Upper lobe of left lung (tissue), 6 donors: ENCODE measurements at places on chromosomes 11 and 22. TPM values are rescaled to one million over a fixed set of nuclear protein-coding genes. Genes with fewer than 3 reads are reported as not detected.

GRCh38 chr11:105034813-105035620 is at the start of gene CASP1:
Gene CASP1, minus strand, starts transcription at chr11:105035144. Its CDS starts 31 bp downstream, at chr11:105035113.
- H3K4me3 ChIP-seq, result peak within 1 kb of the TSS; percentile 58
- H3K27me3 ChIP-seq, result no peaks in the 10 kb centered on the region
- H3K4me1 ChIP-seq, result peaks cover 18% of the 10 kb centered on the region
- DNase-seq, result no peak
- peaks cover 9% of the 10 kb centered on the region for H3K36me3 ChIP-seq

PANX3 gene
- total RNA-seq, result not detected

CD248 gene
- 13.5 TPM for total RNA-seq

CATSPER1 gene
- total RNA-seq, result 0.79 TPM

- DNase-seq, result peak; percentile 79
- H3K27me3 ChIP-seq, result no peaks in the 10 kb centered on the region
- no peak overlapping the region for H3K4me3 ChIP-seq
- H3K27ac ChIP-seq, result no peak overlapping the region
Observed at GRCh38 chr11:119376197-119376847, 5.2 kb downstream of the USP2 start.

H19 gene
- 76.5 TPM for total RNA-seq

SLC1A2 gene
- total RNA-seq, result 1.5 TPM

PATE2 gene
- not detected for total RNA-seq

- H3K4me1 ChIP-seq, result no peaks in the 10 kb centered on the region
- no peak for DNase-seq
- H3K27ac ChIP-seq, result no peak overlapping the region
Observed at GRCh38 chr11:30876663-30877396, 290.7 kb upstream of the MPPED2 start.

SCUBE2 gene
- 5.5 TPM for total RNA-seq

- H3K27me3 ChIP-seq, result no peaks in the 10 kb centered on the region
- H3K36me3 ChIP-seq, result peaks cover 11% of the 10 kb centered on the region
- no peak for DNase-seq
- H3K4me3 ChIP-seq, result no peak overlapping the region
Observed at GRCh38 chr11:47179655-47179991, 2.9 kb upstream of the ARFGAP2 start.

KCNJ5 gene
- total RNA-seq, result 7.5 TPM

DNA sequence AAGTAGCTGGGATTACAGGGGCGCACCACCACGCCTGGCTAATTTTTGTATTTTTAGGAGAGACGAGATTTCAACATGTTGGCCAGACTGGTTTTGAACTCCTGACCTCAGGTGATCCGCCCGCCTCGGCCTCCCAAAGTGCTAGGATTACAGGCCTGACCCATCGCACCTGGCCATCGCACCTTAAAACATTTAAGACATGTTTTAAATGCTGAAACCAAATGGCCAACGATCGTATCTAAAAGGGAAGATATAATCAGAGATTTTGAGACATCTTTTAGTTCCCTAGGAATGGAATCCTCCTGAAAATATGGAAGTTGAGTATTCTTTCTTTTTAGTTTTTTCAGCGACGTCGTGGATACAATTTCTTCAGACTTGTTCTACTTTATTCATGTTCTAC is 21.8 kb upstream of the APOBEC3A start:
- DNase-seq, result no peak
- no peaks in the 10 kb centered on the region for H3K4me1 ChIP-seq
- no peaks in the 10 kb centered on the region for H3K36me3 ChIP-seq
- H3K4me3 ChIP-seq, result no peak overlapping the region
- H3K27me3 ChIP-seq, result no peaks in the 10 kb centered on the region

- DNase-seq, result no peak
- H3K4me3 ChIP-seq, result no peak overlapping the region
- peak overlapping the region; percentile 60 for H3K27ac ChIP-seq
- H3K27me3 ChIP-seq, result no peaks in the 10 kb centered on the region
- peaks cover 69% of the 10 kb centered on the region for H3K4me1 ChIP-seq
Observed at GRCh38 chr11:118771547-118772288, 19.2 kb downstream of the DDX6 start.

- DNase-seq, result no peak
- no peaks in the 10 kb centered on the region for H3K27me3 ChIP-seq
- H3K4me1 ChIP-seq, result no peaks in the 10 kb centered on the region
- no peaks in the 10 kb centered on the region for H3K36me3 ChIP-seq
Observed at GRCh38 chr11:123045101-123045500, 16.8 kb downstream of the HSPA8 start.

NLRP14 gene
- total RNA-seq, result 0.11 TPM

DNA sequence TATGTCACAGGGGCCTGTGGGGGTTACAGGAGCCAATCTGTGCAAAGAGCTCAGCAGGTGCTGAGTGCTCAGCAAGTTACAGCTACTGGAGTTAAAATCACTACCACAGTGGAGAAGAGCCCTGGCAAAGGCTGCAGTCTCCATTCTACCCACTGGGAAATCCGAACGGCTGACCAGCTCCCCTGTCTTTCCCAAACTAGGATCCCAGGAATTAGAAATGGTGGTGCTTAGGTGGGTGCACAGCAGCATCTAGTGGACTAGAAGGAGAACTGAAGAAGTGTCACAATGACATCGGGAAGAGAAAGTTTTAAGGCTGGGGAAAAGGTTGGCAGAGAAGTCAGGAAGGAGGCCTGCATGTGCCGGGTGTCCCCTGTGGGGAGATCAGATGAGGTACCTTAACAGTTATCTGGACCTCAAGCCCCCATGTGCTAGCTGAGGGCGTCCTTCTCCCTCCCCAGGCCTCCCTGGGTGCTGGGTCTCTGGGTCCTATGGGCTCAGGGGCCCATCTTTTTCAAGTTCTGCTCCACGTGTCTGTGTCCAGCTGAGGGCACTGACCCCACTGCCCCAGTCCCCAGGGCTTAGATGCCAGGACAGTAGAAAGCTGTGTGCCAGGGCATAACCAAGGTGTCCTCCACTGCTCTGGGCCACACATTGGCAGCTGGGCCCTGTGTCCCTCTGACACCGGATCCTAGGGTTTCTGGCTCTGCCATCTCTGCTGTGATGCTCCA is 1.9 kb downstream of the PIWIL3 start:
- H3K27ac ChIP-seq, result no peak overlapping the region
- H3K27me3 ChIP-seq, result no peaks in the 10 kb centered on the region
- no peaks in the 10 kb centered on the region for H3K36me3 ChIP-seq
- no peaks in the 10 kb centered on the region for H3K4me1 ChIP-seq
- no peak for DNase-seq
- no peak overlapping the region for H3K4me3 ChIP-seq

DNA sequence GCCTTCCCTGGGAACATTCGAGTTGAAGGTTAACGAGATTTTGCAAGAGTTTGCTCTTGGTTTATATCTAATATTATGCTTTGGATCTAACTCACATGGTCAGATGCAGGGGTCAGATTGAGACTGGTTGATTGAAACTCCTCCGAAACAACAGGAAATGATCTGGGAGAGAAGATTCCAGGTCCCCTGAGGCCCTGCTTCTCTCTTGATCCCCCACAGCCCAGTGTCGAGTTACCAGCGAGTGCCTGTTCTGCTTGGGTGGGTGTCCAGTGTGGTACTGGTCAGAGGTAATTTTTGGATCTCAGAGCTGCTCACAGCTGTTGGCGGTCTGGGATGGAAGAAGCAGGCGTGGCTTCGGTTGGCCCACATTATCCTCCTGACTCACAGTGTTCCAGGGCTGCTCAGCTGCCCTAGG is 9.2 kb downstream of the FBLN1 start:
- H3K27ac ChIP-seq, result peak overlapping the region; percentile 74
- H3K4me3 ChIP-seq, result no peak overlapping the region

GRCh38 chr11:19984048-19984742 is 176.1 kb downstream of the DBX1 start:
- peaks cover 6% of the 10 kb centered on the region for H3K36me3 ChIP-seq
- no peaks in the 10 kb centered on the region for H3K27me3 ChIP-seq
- no peak overlapping the region for H3K4me3 ChIP-seq
- H3K27ac ChIP-seq, result no peak overlapping the region

C22orf42 gene
- not detected for total RNA-seq
